ENCODE measurements at places on chromosomes 2 and 18.

- DNase-seq, result no peak
Measured at GRCh38 chr2:157777427-157777826, 98.7 kb downstream of the ACVR1 start.

DNA sequence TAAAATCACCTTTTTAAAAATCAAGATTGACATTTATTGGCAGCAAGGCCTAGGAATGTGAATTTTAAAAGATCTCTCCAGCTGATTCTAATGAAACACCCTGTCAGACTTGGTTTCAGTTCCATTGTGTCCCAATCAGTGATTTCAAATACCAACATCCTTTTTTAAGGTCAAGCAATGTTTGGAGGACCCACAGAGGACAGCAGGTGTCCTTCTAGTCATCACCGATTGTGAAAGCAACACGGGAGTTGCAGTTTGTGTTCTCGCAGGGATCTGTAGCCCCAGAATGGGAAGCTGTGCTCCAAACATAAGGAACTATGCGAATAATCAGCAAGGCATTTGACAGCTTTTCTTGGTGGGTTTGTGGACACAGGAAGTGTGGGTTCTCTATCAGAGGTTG lies 4.5 kb upstream of the KIDINS220 start:
- DNase-seq, result no peak

- DNase-seq, result no peak
Measured at GRCh38 chr18:22175346-22175745, 6.0 kb downstream of the GATA6 start.

DNA sequence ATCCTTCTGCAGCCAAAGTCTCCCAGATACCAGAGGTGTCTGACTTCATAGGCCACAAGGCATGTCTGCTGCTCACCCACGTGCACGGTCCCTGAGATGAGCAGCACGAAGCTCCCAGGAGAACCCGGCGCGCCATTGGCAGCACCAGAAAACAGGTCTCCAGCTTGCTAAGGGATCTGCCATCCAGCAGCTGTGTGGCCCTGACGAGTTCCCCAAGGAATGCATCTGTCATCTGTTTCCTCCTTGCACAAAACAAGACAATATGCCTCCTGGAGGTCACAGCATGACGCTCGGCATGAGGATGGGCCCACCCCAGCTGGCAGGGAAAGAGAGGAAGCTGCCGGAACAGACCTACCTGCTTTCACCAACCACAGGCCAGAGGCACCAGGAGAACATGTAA lies 29.2 kb downstream of the HS6ST1 start:
- no peak for DNase-seq

DNA sequence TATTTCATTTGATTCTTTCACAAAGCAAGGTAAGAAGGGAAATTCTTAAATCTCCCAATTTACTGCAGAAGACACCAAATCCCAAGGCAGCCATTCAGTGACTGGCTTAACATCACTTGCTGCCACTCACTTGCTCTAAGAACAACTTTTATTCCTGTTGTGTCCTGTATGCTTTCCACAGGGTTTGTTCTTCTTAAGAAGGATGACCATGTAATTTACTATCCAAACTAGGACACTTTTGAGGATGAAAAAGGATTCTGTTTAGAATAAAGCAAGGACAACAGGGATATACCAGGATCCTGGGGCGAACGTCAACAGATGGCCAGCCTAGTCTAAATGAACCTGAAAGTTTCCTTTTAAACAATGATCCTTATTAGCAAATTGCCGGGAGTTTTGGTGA lies 34.8 kb downstream of the RIT2 start:
- no peak for DNase-seq

All from central memory CD8-positive, alpha-beta T cell (primary cell).